ENCODE measurements at places on chromosomes 6 and 20.

DNA sequence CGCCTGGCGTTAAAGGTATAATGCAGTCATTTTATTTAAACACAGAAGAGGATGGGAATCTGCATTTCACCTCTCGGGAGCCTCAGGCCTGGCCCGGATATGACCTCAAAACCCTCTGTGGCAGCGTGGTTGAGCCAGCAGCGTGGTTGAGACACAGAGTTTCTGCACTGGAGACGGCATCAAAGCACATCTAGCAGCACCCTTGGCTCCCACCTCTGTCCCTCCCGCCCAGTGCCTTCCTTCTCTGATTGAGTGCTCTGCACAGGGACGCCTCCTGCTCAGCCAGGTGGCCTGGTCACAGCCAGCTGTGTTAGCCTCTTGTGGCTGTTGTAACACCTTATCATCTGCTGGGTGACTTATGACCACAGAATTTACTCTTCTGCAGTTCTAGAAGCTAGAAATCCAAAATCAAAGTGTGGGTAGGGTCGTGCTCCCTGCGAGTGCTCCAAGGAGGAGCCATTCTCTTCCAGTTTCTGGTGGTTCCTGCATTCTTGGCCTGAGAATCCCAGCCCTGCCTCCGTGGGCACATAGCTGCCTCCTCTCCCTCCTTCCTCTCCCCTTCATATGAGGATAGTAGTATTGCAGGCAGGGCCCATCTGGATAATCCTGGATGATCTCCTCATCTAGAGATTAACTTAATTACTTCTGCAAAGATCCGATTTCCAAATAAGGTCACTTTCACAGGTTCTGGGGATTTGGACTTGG lies 156.7 kb downstream of the SYCP2 start:
- no peak for DNase-seq

DNA sequence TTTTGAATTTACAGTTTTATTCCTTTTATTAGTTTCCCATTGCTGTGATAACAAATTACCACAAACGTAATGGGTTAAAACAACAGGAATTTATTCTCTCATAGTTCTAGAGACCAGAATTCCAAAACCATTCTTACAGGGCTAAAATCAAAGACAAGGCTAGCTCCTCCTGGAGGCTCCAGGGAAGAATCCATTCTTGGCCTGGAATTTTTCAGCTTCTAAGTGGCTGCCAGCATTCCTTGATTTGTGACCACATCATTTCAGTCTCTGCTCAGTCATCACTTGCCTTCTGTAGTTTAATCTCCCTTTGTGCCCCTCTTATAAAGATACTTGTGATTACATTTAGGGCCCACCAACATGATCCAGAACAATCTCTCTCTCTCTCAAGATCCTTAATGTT lies 897 bp upstream of the SEL1L2 start:
- no peak for DNase-seq

GRCh38 chr6:89414215-89414614 lies 2.1 kb upstream of the RRAGD start:
- DNase-seq, result no peak

GRCh38 chr6:80938131-80938530 lies 814.4 kb downstream of the TENT5A start:
- DNase-seq, result no peak

DNA sequence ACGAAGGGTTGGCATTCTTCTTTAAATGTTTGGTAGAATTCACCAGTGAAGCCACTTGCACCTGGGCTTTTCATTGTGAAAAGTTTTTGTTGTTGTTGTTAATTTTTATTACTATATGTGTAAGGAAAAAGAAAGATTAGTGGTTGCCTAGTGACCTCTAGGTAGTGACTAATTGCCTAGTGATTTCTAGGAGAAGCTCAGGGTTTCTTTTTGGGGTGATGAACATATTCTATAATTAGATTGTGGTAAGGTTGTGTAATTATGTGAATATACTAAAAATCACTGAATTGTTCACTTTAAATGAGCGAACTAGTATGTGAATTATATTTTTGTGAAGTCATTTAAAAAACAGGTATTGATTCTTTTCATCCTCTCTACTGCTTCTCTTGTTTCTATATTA lies 123.8 kb upstream of the TMEM170B start:
- DNase-seq, result no peak

DNA sequence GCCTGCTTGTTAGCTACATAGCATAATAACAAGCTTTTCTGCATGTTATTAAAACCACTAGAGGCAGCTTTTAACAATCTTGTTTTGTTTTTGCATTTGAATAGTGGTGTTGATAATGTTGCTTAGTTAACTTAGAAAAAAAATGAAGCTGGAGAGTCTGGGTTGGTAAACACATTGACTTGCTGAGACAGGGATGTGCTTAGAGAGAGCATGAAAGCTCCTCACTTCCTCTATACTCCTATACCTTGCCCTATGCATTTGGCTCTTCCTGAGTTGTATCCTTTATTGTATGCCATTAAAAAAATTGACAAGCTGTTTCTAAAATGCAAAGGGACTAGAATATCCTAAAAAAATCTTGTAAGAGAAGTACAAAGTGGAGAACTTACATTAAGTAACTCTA lies 13.6 kb downstream of the FAM83B start:
- no peak for DNase-seq
